ENCODE measurements at places on chromosomes 11 and 22.

DNA sequence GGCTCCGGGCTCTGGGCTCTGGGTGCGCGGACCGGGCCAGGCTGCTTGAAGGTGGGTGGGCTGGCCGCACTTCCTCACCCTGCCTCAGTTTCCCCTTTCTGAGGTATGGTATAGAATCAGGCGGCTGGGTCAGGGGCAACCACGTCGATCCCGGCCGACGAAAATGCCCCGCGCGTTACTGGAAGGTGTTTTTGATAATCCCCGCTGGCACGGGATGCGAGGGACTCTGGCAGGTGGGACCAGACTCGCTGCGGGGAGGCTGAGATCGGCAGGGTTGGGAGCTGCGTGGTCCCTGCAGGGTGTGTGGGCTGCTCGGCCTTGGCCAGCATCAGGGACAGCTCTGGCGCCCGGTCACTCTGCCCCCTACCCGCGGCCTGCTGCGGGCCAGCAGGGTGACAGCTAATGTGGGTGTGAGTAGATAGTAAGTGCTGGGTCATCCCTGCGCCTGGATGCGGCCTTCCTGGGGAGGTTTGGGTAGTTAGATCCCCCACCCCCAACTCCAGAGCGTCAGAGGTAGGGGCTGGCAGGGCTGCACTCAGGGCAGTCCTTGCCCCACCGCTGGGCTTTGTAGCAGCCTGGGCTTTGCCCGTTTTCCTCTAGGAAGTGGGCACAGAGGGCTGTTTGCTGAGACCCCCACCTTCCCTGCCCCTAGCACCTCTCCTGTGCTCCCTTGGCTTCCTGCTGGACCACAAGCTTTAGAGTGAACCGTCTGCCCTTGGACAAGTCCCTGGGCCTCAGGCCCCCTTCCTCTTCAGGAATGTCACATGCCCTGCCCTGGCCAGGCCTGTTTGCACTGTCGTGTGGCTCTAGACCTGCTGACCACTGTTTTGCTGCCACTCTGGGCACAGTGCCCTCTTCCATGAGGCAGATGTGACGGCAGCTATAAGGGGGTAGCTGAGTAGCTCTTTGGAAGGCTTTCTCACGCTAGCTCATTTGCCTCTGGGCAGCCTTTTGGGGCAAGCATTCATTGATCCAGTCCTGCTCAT, 579 bp downstream of the TANGO2 start:
- DNase-seq, result peak; percentile 77

GRCh38 chr11:2693271-2694261, 6.2 kb downstream of the KCNQ1OT1 start:
- peak; percentile 36 for DNase-seq

- DNase-seq, result no peak
These were observed 20.8 kb downstream of the YPEL1 start for GRCh38 chr22:21714786-21715185.

DNA sequence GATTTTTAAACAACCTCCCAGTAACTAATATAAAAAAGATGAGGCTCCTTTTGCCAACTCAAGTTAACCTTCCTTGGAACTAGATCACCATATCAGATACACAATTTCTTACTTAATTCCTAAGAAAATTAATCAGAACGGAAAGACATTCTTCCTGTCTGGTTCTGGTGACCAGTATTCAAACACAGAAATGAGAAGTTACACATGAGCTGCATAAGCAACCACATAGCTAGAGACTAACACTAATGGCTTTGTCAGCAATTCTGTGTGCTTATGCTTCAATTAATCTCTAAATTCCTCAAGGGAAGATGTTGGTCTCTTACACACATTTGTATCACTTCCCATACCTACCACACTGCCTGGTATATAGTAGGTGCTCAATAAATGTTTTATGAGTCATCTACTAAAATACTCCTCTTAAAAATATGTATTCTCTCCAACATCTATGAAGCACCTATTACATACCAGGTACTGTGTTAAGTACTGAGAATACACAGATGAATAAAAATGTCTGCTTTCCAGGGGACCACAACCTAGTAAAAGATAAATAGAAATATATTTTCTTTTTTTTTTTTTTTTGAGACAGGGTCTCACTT, 54.5 kb downstream of the GAB2 start:
- DNase-seq, result no peak

DNA sequence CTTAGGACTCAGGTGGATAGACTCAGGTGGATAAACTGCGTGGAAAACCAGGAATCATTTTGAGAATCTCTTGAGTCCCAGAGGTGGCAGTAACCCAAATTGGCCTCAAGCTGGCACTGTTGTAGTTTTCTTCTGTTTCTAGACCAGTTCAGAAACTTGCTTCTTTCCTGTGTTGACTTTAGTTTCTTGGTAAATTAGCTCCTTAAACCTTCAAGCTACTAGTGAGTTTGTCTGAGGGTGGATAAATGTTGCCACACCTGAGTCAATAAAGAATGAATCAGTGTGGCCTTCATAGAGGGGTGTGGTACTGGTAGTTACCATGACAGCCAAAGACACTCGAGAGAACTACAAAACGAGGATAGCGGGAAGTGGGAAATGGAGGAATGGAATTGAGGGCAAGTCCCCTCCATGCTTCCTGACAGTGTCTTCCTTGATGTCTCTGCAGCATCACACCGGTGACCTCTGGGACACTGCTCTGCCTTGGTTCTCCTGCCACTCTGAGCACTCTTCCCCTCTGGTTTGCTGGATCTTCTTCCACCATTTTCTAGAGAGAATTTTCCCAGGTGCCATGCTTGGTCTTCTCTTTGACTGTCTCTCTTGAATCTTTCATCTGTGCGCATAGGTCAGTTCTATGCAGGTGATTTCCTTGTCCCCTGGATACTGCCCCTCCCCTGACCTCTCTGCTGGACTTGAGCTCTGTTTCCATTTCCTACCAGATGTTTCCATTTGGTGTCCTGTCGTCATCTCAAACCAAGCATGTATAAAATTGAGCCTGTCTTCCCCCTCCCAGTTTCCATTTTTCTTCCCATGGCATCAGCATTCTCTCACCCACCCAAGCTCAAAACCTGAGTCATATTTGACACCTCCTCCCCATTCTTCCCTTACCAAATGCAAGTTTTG, 7.2 kb downstream of the POLD4 start:
- peak; percentile 12 for DNase-seq

DNA sequence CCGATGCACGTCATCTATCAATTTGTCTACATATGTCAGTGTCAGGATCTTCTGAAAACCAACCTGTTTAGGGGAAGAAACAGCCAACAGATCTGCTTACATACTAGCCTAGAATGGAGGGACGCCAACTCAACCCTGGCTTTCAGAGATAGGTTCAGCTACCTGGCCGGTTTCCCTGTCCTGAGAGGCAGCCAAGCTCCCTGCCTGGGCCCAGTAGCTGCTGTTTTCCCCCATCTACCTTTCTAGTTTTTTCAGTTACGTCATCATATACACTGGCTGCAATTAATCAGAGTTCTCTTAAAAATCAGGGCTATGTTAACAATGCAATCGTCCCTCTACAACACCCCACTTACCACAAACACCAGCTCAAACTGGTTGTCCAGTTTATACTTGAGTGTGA, 1.0 kb downstream of the SRPRA start:
- DNase-seq, result no peak

DNA sequence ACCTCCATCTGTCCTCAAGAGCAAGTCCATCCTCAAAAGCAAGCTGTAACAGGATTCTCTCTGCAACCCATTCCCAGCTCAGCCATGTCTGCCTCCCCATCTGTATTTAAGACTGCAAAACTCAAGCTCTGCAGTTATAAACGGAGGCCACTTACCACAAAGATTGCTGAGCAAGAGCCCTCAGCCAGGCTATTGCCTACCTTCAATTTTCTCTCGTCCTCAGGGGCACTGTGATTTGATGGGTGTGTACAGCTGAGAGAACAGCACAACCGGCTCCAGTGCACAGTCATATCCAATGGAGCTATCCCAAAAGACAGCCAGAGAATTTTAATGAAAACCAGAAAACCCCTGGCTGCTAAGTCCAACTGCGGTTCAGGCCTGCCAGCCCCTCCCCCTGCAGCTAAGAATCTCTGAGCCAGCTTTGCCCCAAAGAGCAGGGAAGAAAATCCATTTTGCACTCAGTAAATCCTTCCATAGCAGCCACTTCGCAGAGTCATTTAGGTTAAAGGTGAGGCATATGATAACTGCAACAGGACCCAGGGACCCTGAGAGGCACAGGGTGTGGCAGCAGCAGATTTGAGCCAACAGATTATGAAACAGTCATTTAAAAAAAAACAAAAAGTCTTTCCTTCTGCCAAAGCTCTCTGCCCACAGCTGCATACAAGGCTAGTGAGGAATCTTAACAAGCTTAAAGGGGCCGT, 37.6 kb downstream of the RAB30 start:
- DNase-seq, result peak; percentile 33

- no peak for DNase-seq
These were observed 48.6 kb downstream of the ZC3H12C start for GRCh38 chr11:110141812-110142211.

GRCh38 chr11:19832086-19832750, 119.6 kb downstream of the NAV2 start:
- DNase-seq, result peak; percentile 33

DNA sequence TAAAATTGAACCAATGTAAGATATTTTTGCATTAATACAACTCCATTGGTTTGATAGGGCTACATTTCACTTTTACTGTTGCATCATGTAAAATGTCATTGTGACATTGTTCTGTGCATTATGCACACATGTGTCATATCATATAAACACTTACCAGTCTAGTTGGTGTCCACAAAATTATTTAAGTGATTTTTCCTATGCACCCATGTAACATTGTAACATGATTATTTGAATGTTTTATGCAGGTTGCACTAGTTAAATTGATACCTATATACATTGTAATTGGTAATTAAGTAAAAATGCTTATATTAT, 9.6 kb upstream of the BIRC3 start:
- DNase-seq, result no peak

DNA sequence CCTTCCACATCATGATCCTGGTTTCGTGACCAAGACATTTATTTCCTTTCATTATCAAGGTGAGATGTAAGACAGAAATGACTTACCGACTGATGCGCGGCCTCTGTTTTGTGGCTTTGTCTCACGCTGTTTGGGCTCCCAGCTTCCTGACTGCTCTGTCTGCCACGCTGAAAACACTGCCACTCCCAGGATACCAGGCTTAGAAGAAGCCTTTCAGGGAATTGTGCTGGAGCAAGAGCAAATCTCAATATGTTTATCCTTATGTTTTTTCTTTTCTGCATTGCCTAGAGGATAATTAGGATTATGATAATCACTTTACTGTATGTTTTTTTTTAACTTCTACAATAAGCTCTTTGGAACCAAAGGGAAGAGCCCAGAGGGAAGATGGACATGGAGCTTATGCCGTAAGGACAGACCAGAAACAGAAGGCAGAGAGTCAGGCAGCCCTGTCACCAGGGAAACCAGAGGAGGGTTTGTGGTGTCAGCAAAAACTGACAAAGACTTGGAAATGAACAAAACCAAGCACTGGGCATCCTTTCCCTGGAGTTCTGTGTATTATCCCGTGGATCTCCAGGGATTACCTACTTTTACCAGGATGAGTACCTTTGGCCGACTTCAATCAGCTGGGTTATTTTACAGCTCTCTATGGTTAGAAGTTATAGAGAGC, 68.2 kb upstream of the ISX start:
- no peak for DNase-seq
